ENCODE measurements at places on chromosomes 11 and 22.

DNA sequence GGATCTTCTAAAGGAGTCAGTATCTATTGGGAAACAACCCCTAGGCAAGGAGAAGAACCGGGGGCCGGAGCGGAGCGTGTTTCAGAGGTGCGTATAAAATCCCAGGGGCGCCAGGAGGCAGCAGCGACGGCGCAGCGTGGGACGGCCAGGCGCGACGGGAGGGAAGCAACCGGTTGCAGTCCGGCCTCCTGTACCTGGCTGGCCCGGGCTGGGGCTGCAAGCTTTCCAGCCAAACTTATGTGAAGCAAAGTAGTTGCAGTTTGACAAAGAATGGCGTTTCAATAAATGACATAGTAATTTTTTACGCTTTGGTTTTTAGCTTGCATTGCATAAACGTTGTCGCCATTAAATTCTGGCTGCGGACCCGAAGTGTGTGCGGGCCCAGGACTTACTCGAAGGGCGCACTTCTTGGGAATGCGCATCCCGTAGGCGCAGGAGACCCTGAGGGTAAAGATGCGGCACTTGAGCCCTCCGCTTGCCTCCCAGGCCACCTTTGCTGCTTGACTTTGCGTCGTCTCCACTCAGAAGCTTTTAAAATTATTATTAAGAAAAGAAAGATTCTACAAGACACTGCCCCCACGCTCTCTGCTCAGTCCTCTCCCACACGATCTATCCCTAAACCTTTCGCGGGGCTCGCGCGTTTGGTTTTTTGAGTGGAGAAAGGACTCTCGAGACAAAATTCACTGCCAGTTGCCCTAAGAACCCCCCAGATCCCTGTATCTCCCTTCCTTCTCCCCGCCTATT, 1.6 kb upstream of the WT1 start:
- DNase-seq = no peak

DNA sequence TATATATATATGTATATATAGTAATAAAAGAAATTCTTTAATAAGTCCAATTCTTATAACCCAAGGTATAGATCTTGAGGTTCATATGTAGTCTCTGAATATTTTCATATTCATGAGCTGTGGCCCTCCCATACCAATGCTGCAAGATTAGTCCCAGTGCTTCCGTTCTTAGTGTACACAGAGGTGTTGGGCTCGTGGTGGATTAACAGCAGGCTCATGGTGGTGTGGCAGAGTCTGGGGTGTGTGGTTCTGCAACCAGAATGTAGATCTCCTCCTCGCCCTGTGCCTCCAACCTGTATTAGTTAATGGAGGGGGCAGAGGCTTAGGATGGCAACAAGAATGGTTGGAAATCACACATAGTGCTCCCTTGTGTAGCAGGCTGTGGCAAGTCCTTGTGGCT, 16.8 kb downstream of the PRDM10 start:
- DNase-seq = no peak

GRCh38 chr11:33867996-33868646, 23.8 kb downstream of the LMO2 start:
- DNase-seq = no peak

- DNase-seq = no peak
Observed at GRCh38 chr11:117691218-117691514, 105.8 kb downstream of the DSCAML1 start.

- DNase-seq = no peak
Observed at GRCh38 chr22:28299309-28299708, 380.3 kb upstream of the PITPNB start.

GRCh38 chr22:46007003-46007847, 30.3 kb upstream of the WNT7B start:
- DNase-seq = no peak

- DNase-seq = no peak
Observed at GRCh38 chr11:13674799-13675509, 6.5 kb downstream of the FAR1 start.

DNA sequence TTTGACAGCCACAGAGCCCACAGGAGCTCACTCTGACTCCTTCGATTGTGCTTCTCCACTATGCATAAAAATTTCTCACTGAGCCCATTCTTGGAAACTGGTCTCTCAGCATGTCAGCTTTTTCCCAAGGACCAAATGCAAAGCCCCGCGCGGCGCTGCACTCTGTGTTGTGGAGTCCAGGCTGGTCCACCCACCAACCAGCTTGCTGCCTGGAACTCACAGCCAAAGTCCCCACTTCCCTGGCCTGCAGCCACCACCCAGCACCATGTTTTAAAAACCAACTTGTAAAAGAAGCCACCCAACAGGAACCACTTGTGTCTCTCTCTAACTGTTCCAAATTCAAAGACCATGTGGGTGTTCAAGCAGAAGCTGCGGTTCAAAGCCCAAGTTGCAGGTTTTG, 124.4 kb downstream of the SPATA19 start:
- DNase-seq = no peak

GRCh38 chr11:73337846-73338245, 29.8 kb downstream of the ARHGEF17 start:
- DNase-seq = no peak

DNA sequence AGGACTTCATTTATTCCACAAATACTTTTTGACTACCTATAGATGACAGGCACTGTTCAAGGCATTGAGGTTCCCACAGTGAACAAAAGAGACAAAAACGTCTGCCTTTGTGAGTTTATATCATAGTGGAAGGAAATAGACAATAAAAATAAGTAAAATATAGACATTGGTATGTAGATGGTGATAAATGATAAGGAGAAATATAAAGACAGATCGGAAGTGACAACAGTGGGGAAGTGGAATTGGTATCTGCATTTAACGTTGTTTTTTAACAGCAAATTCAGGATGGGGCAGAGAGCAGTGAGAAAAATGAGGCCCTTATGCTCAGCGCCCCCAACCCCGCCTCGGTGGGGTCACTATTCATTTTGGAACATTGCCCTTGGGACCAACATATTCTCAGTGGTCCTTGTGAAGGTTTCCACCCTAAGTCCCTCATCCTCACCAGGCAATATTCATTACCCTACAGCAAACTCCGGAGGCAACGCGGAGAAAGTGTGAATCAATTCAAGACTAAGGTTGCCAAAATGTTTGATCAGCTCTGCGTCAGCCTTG, 627 bp upstream of the PEX26 start:
- no peak for DNase-seq

GRCh38 chr22:21013657-21014201, 1.2 kb upstream of the P2RX6 start:
- no peak for DNase-seq
